ENCODE measurements at places on chromosomes 12 and 14. TPM values are rescaled to one million over a fixed set of nuclear protein-coding genes. Genes with fewer than 3 reads are reported as not detected.

The CCDC196 gene
- not detected for total RNA-seq

GRCh38 chr14:30938617-30939016 is 64.3 kb downstream of the COCH start:
- DNase-seq = no peak

- DNase-seq = no peak
Observed at GRCh38 chr14:57389646-57390036, 745 bp upstream of the NAA30 start.

- DNase-seq = no peak
Observed at GRCh38 chr12:18676996-18677588, 60.7 kb downstream of the PLCZ1 start.

The ZFC3H1 gene
- 38.2 TPM for total RNA-seq

- DNase-seq = no peak
Observed at GRCh38 chr12:47417121-47417520, 288.7 kb downstream of the RPAP3 start.

DNA sequence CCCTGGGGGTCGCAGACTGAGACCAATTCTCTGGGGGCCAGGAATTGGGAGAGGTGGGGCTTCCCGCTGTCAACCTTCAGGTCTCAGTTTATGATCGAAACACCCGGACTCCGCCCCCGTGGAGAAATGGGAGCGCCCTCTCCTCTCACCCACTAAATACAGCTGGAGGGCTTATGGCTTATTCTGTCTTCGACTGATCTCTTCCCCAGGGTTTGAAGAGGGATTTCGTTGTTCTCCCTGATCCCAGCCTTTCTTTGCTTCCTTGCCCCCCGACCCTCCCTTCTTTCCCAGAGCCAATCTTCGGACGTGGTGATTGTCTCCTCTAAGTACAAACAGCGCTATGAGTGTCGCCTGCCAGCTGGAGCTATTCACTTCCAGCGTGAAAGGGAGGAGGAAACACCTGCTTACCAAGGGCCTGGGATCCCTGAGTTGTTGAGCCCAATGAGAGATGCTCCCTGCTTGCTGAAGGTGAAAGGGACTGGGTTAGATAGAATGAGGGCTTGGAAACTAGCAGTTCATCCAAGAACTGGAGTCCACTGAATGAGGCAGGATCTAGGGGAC is 607 bp downstream of the OS9 start:
- DNase-seq = no peak

The TGFB3 gene
- 9.6 TPM for total RNA-seq

- no peak for DNase-seq
Observed at GRCh38 chr12:15712823-15713660, 76.1 kb downstream of the EPS8 start.

- DNase-seq = no peak
Observed at GRCh38 chr14:92135269-92135668, 13.5 kb downstream of the CPSF2 start.

The ARHGAP9 gene
- total RNA-seq = 0.92 TPM

GRCh38 chr14:57161583-57162234 is 107.0 kb downstream of the EXOC5 start:
- DNase-seq = no peak

The EID3 gene
- 18.5 TPM for total RNA-seq

DNA sequence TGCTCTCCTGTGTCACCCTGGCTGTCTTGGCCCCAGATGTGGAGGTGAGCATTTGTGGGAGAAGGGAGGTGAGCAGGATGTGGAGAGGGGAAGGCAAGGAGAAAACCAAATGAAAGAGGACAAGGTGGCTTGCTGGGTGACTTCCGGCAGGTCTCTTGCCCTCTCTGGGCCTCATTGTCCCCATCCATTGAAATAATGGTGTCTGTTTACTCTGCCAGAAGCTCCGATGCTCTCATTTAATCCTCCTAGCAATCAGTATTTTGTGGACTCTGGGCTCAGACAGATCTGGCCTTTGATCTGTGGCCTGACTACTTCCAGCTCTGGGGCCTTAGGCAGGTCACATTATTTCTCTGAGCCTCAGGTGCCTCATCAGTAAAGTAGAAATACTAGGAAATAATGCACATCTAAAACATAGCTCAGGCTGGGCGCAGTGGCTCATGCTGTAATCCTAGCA is 30.6 kb downstream of the MVK start:
- no peak for DNase-seq

DNA sequence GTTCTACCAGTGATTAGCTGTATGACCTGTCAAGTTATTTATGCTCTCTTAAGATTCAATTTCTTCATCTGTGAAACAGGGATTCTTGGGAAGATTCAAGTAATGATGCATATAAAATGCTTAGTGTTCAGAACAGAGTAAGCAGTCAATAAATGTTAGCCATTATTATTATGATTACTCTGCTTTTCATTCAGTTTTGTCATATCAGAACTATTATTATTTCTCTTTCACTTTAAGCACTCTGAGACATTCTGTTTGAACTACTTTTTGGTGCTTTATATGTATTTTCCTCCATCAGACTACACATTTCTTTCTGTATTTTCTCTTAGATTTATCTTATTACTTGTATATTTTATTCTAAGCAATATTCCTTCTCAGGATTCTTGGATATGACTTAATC is 81.2 kb downstream of the CFAP54 start:
- no peak for DNase-seq

The ARMH4 gene
- 1.8 TPM for total RNA-seq

All from Panc1 (cell line).